ENCODE measurements at places on chromosomes 11 and 22.
A peak's percentile ranks its signal among the peaks of the same experiment; 100 is the strongest.

DNA sequence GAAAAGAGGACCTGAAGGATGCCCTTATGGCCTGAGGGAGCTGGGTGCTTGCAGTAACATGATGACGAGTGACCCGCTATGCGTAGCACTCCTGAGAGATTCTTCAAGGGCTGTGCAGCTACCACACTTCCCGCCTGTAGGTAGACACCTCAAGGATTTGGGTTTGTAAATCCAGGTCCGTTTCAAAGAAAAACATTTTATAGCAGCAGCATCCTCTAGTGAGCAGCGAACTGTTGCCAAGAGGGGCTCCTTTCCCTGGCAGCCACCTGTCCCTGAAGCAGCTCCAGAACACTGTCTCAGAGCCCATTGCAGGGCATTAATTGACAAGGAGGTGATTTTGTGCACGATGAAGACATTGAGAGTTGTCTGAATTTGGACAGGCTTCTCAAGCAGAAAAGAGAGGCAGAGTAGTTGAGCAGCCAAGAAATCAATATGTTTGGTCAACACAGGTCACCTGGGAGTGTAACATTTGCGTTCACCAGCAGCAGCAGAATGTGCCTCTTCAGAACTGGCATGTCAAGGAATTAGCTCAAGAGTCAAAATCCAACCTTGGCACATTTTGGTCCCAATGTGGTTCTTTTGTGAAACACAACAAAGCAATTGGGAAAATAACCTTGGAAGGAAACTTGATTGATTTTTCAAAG lies 209.8 kb upstream of the MTNR1B start:
- DNase-seq = no peak

GRCh38 chr22:23225724-23226496 lies 45.6 kb downstream of the BCR start:
- no peak for DNase-seq

- peak; percentile 0 for DNase-seq
Measured at GRCh38 chr11:82864268-82864667, 36.0 kb downstream of the PRCP start.

- no peak for DNase-seq
Measured at GRCh38 chr22:25735650-25736049, 6.3 kb upstream of the MYO18B start.

GRCh38 chr22:35593891-35594470 lies 23.1 kb downstream of the MB start:
- DNase-seq = no peak

- peak; percentile 26 for DNase-seq
Measured at GRCh38 chr11:79678780-79679452, 238.1 kb upstream of the TENM4 start.

- no peak for DNase-seq
Measured at GRCh38 chr22:18999008-18999407, 62.9 kb upstream of the PRODH start.

- DNase-seq = no peak
Measured at GRCh38 chr11:78821371-78822306, 247.0 kb upstream of the NARS2 start.

DNA sequence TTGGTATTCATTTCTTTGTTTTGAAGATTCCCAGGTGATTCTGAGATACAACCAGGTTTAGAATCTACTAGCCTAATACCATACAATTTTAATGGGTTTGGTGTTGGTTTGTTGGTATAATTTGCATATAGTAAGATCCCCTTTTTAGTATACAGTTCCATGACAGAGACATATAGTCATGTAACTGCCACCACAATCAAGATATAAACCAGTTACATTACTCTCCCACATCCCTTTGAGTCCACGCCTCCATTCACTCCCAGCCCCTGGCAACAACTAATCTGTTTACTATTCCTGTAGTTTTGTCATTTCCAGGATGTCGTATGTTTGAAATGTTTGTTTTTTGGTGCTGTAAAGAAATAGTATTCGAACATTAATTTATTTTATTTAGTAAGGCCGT lies 4.3 kb downstream of the ASRGL1 start:
- no peak for DNase-seq

DNA sequence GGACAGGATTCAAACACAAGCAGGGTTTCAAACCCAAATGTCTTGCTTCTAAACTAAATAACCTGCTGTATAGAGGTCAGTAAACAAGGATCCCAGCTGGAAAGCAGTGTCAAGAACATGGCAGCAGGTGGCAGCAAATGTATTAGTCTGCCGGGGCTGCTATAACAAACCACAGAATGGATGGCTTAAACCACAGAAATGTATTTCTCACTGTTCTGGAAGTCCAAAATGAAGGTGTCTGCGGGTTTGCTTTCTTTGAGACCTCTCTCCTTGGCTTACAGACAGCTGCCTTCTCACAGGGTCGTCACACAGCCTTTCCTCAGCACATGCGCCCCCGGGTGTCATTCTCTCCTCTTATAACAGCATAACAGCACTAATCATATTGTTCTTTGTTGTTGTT lies 65.1 kb upstream of the LRRC55 start:
- DNase-seq = no peak

DNA sequence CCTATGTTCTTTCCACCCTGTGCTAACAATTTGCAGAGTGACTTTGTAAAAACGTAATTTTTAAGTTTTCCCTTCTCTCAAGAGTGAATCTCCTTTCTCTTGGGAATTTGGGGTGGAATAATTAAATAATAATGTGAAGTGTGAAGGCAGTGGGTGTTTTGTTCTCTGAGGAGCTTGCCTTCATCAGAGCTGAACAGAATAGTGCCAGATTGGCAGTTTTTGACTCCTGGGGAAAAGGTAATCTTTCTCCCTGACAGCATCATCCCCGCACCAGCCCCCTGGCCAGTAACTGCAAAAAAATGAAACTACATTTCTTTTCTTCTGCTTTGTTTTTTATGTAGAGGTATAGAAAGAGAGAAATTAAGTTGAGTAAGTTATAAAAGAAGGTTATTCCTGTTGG lies 59.9 kb downstream of the MUC15 start:
- no peak for DNase-seq

- DNase-seq = no peak
Measured at GRCh38 chr11:81655351-81655750, 1078.3 kb downstream of the FAM181B start.

- no peak for DNase-seq
Measured at GRCh38 chr11:326842-327580, 6.4 kb upstream of the IFITM3 start.

GRCh38 chr11:131966667-131967066 lies 596.3 kb downstream of the NTM start:
- DNase-seq = no peak

DNA sequence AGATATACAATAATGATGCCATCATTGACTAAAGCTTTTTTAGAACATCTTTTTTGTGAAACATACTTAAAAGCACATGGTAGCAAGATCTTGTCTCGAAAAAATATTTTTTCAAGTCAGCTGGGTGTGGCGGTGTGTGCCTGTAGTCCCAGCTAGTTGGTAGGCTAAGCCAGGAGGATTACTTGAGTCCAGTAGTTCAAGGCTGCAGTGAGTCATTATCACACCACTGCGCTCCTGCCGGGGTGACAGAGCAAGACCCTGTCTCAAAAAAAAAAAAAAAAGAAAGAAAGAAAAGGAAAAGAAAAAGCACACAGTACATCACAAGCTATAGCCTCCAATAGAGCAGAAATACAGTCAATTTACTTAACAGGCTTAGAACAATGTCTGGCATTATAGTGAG lies 37.0 kb downstream of the ENTHD1 start:
- DNase-seq = no peak

DNA sequence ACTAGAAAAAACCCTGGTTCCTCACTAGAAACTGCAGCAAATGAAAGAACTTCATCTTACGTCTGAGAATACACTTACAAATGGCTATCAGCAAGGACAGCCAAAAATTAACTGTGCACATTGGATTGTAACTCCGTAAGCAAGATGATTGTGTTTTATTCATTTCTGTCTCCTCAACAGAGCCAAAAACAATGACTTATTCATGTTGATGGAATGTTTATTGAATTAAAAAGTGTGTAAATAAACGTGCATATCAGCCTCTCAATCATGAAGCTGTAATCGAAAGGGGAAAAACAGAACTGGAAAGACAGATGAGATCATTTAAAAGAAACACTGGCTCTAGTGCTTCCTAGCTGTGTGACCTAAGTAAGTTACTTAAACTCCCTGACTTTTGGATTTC lies 307.5 kb upstream of the ZC3H12C start:
- DNase-seq = no peak

DNA sequence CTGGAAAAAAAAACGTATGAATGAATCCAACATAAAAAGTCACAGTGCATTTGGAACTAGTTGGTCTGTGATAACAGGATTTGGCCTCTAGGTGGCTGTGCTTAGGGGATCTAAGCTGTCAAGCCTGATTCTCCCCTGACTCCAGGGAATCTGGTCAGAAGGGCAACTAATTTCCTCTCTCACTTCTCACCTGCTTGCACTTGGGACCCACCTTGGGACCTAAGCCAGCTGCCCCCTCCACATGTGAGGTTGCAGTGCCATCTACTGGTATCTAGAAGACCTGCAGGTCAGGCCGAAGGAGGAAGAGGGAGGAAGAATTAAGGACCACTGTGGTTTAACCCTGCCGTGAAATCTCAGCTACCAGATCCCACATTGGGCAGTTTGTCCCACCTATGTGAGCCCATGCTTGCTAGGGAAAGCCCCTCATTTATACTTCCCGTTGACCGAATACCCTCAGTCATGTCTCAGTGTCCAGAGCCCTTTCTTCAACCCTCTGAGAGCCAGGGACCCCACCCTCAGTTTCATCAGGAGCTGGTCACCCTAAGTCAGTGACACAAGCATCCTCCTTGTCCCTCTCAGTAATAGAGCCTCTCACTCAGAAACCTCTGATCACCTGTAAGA lies 33.2 kb upstream of the CAVIN3 start:
- DNase-seq = peak; percentile 58

DNA sequence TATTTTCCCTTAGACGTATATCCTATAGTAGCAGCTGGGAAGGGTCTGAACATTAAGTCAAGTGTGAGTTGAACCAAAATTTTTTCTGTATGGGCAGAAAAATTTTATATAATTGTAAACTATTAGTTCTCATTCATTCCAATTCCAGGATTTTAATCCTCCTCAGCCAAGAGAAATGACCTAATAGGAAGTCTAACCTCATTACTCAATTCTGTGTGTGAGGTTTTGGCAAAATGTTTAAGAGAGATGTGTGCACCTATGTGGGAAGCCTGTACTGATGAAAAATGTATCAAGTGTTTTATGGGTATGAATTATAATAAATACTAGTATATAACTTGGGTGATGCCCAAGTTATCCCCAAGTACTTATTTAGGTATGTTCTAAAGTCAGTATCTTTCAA lies 311.6 kb upstream of the PITPNB start:
- no peak for DNase-seq

DNA sequence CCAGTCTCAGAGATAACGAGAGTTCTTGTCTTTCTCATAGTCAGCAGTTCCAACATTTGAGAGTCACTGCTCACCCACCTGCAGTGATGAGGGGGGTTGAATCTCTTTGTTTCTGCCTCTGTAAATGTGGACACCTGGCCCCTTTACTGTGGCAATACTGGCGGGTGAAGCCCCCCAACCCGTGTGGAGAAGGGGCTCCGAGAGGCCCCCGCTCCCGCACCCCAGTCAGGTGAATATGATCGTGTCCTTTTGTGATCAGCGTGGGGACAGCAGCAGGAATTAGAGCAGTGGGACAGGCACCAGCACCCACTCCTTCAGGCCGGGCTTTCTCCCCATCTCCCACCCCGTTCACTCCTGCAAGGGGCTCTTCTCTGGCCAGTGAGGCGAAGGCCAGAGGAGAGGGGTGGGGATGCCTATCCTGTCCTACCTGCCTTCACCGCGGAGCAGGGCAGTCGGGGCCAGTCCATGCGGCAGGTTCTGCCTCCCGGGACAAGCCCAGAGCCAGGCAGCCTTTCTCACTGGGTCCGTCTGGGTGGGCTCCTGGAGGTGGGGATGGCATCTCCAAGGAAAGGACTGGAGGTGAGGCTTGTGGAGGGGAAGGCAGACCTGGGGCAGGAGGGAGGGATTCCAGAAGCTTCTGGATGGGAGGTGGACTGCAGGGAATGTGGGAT lies 12.7 kb upstream of the CELSR1 start:
- DNase-seq = no peak

Data from NCI-H524 treated with DMSO at 0.1 percent for 48 hours (cell line).